ENCODE measurements at places on chromosomes 1 and 21.

GRCh38 chr1:220528679-220529501 lies 954 bp downstream of the MARK1 start:
- peak; percentile 23 for DNase-seq

DNA sequence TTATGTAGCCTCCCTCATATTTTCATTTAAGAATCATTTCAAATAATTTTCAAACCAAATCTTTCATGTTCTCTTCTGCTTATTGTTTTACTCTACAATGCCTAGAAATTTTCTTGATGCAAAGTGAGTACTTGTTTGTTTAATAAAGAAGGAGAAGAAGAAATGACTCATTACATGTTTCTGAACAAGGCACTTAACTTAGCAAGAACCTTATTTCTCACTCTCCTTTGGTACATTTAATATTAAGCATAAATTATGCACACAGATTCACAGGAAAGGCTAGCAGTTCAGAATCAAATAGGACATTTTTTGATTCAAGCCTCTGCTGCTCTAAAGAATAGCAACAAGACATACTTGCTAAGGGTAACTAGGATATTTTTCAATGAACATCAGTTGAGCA lies 9.1 kb downstream of the SCYL3 start:
- no peak for DNase-seq

DNA sequence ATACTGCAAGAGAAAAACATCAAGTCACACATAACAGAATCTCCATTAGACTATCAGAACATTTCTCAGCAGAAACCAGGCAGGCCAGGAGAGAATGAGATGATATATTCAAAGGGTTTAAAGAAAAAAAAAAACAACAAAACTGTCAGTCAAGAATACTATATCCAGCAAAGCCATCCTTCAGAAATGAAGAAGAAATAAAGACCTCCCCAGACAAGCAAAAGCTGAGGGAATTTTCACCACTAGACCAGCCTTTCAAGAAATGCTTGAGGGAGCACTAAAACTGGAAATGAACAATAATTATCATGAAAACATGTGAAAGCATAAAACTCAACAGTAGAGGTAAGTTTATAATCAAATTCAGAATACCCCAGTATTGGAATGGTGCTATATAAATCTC lies 47.2 kb downstream of the MCOLN2 start:
- no peak for DNase-seq

GRCh38 chr1:204740354-204740753 lies 54.8 kb upstream of the LRRN2 start:
- DNase-seq: no peak

GRCh38 chr1:64581135-64581842 lies 111.4 kb downstream of the CACHD1 start:
- no peak for DNase-seq

DNA sequence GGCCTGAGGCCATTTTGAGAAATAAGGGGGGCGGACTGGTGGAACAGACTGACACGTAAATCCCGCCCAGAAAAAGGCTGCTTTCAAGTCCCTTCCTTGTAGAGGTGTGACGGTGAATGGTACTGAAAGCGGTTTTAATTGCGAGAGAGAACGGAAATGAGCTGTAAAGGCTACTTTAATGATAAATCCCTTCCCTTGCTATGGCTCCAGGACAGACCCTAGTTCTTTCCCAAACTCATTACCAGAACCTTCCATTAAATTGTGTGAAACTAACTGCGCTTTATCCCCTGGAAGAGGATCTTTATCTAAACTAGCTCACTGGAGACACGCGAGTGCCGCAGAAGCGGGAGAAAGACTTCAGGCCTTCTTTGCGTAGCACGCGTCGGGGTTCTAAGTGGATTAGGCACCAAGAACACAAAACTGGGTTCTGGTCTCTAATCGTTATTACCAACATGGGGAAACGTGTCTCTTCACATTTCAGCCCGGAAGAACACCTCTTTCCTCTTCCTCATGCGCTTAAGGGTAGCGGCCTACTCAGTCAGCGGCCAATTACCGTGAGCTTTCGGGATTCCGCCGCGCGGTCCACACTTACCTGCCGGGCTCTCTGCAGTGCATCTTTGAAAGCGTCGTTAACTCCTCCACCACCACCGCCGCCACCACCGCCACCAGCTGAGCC lies 441 bp downstream of the FUBP1 start:
- DNase-seq: peak; percentile 97

- DNase-seq: peak; percentile 86
These were observed 343.6 kb downstream of the PTPRU start for GRCh38 chr1:29579821-29580425.

GRCh38 chr1:226915672-226915995 lies 24.5 kb upstream of the COQ8A start:
- no peak for DNase-seq

DNA sequence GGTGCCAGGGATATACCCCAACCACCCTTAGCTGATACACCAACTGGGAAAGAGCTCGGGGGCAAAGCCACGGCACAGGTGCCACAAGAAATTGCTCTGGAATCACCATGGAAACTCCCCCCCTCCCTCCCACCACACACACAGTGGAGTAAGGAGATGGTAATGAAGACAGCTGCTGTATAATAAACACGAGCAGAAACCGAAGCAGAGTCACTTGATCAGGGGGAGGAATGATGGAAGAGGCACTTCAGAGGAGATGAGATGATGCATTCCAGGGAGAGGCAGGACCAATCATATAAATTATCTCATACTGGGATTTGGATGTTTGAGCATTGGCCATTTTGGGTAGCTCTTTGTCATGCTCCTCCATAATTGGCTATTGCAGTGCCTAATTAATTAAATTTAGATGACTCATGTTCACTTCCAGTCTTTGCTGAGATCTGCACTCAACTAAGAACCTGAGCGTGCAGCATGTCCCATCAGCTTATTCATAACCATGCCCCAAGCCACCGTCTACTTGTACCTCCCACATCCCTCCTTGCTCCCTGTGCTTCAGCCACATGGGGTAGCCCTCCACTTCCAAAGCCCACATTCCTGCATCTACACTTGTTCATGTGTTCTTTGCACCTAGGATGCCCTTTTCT lies 189.5 kb downstream of the ZSCAN20 start:
- no peak for DNase-seq

- peak; percentile 95 for DNase-seq
These were observed 15.6 kb upstream of the CHIA start for GRCh38 chr1:111275079-111275478.

DNA sequence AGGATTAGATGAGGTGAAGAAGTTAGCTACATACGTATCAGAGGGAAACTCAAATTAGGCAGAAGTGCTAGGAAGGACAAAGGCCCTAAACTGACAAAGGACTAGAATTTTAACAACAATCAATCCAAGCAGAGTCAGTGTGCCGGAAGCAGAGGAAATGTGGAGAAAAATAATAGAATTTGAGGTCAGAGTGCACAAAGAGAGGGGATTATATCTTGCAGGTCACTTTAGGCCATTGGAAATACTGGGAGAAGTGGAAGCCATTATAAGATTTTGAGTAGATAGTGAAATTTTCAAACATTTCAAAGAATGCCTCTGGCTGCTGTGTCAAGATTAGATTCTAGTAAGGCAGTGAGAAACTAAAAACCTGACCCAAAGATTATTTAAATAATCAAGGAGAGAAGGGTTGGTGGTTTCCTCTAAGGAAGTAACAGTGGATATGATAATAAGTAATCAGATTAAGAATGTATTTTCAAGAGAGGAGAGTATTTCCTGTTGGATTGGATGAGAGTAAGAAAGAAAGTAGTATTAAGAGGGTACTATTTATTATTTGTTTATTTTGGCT lies 889.2 kb upstream of the NCAM2 start:
- DNase-seq: no peak

DNA sequence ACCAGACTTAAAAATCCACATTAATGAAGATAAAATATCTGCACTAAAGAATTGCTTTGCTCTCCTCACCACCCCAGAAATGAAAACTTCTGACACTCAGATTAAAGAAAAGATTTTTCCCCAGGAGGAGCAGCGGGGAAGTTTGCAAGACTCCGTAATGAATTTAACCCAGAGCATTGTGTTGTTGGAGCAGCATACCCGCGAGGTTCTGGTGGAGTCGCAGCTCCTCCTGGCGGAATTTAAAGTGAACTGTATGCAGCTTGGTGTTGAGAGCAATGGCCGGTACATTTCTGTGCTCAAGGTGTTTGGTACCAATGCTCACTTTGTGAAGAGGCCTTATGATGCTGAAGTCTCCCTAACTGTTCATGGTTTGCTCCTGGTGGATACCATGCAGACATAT lies 46.4 kb downstream of the VPS13D start:
- peak; percentile 3 for DNase-seq

GRCh38 chr1:33906156-33906555 lies 42.3 kb downstream of the HMGB4 start:
- DNase-seq: no peak

- DNase-seq: peak; percentile 26
These were observed 115.2 kb upstream of the SNX7 start for GRCh38 chr1:98546319-98546718.

- DNase-seq: no peak
These were observed 14.2 kb downstream of the CD101 start for GRCh38 chr1:117015724-117016123.

- no peak for DNase-seq
These were observed 12.4 kb downstream of the USP25 start for GRCh38 chr21:15742052-15742670.

DNA sequence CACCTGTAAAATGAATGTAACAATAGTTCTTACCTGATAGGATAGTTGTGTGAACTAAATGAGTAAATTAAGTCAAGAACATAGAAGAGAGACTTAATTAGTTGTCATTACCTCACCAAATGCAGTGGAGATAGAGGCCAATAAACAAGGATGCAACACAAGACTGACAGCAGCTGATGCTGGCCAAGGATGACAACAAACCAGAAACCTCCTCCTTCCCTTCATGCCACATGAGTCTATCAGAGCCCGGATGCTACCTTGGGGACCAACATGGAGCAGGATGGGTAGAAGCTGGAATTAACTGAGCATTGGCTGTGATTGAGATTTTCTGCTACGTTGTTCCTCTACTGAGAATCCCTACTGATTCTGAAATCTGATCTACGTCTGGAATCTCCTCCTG lies 30.3 kb upstream of the USP1 start:
- DNase-seq: no peak

DNA sequence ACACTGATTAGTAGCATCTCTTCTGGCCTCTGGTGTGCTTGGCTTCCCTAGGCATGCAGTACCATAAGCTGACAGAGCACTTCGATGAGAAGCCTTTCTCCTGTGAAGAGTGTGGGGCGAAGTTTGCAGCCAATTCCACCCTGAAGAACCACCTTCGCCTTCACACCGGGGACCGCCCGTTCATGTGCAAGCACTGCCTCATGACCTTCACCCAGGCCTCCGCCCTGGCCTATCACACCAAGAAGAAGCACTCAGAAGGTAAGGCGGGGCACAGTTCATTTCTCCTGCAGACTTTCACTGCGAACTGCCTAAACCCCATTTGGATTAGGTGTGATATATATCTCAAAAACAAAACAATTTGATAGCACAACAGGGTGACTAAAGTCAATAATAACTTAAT lies 50.4 kb upstream of the EPHA8 start:
- no peak for DNase-seq

DNA sequence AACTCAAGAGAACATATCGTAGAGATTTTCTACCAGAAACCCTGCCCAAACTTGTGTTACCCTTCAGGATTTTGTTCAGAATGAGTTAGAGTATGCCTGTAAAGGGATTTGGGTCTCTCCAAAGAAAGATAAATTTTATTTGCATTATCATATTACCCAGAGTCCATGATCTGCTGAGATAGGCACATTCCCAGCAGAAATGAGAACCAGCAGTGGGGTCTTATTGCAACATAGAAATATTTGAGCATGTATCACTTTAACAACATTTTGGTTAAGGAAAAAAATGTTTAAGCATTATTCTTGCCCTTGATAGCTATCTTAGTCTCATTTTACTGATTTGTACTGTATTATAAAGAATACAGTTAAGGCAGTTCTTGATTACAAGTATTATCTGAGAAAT lies 10.6 kb downstream of the VCAM1 start:
- no peak for DNase-seq

DNA sequence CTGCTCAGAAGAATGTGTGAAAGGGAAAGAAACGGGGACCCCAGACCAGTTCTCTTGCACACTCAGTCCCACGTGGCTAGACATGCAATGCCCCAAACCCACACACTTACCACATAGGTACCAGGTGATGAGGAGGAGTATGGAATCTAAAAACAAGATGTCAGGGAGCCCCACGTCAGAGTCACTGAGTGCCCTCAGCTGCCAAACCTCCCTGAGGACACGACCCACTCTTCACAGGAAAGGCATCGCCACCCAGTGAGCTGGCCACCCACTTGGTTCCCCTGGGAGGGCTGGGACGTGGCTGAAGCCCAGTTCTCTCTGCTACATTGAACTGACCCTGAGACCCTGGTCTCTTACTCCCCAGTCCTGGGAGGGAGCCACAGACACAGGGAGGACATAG lies 41.4 kb downstream of the MRPL37 start:
- no peak for DNase-seq

GRCh38 chr1:159867664-159868026 lies 5.2 kb upstream of the VSIG8 start:
- peak; percentile 22 for DNase-seq

DNA sequence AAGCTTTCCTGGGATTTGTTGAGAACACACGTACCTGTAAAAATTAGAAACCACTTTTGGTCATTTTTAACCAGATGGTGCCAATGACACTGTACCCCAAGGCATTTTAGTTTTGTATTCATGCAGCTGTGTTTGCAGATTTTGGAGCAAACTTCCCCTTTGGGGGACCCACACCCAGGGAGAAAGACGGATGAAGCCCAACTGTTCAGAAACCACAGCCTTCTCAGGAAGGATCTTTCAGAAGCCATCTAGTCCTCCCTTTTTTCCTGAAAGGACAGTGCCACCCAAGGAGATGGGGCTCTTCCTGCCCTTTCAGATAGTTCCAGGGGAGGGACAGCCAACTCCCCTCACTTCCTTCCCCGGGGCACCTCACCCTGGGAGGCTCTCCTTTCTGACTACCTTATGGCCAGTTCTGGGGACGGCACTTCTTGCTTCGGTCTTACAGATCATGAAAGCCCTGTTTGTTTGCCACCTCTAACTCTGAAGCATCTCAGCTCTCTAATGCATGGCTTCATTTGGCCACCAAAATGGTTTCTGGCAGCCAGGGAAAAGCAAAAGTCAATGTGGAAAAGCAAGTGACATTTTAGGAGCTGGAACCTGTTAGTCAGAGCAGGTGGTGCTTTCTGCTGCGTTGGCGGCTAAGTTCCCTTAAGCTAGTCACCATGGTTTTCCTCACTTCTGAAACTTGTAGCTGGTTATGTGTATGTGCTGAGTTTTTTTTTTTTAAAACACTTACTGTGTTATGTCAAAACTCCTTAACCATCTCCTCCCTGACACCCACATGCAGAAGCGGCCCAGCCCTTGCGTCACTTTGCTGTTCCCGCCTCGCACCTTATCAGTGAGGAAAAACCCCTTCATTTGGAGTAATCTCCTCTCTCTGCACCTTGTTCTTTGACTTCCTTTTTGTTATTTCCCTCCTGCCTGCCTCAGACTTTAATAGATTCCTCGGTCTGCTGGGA lies 10.1 kb downstream of the TMCC2 start:
- no peak for DNase-seq

GRCh38 chr1:239545466-239545865 lies 159.1 kb downstream of the CHRM3 start:
- no peak for DNase-seq

All from GM23248 (cell line).